RWPE1 (cell line): ENCODE measurements at places on chromosomes 11 and 22.

- no peak for DNase-seq
Observed at GRCh38 chr22:50522806-50523438, 2.5 kb downstream of the SCO2 start.

- DNase-seq, result no peak
Observed at GRCh38 chr11:14974515-14975251, 2.5 kb upstream of the CALCA start.

DNA sequence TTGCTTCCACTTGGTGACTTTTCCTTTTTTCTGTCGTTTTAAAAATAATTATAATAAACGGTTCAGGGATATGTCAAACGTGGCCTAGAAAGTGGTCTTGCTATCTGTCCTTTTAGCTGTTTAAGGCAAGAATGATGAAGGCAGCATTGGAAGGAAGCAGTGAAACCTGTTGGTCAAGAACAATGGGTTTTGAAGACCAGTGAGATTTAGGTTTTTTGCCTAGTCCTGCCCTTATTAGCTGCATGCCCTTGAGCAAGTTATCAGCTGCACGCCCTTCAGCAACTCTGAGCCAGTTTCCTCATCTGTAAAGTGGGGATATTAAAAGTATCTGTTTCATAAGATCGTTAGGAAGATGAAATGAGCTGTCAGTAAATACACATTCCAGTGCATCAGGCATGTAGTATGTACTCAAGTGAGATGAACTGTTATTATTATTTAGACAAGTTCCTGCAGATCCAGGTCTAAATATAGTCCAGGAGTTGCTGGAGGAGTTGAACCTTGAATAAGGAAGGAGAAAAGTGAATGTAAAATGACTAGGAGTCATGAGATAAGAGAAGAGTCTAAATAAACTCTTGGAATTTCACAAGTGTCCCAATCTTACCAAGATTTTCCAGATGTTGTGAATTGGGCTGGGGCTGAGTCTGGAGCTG lies 90.8 kb upstream of the HSD17B12 start:
- no peak for DNase-seq

GRCh38 chr11:117438371-117439000 lies 110.8 kb downstream of the CEP164 start:
- peak; percentile 68 for DNase-seq

- DNase-seq, result no peak
Observed at GRCh38 chr11:38060920-38061319, 1462.9 kb upstream of the RAG2 start.

- DNase-seq, result no peak
Observed at GRCh38 chr11:121536126-121536525, 83.4 kb upstream of the SORL1-AS1 start.

- no peak for DNase-seq
Observed at GRCh38 chr22:27110665-27111451, 453.5 kb downstream of the MIAT start.

- DNase-seq, result no peak
Observed at GRCh38 chr11:61966734-61967115, 709 bp downstream of the FTH1 start.

DNA sequence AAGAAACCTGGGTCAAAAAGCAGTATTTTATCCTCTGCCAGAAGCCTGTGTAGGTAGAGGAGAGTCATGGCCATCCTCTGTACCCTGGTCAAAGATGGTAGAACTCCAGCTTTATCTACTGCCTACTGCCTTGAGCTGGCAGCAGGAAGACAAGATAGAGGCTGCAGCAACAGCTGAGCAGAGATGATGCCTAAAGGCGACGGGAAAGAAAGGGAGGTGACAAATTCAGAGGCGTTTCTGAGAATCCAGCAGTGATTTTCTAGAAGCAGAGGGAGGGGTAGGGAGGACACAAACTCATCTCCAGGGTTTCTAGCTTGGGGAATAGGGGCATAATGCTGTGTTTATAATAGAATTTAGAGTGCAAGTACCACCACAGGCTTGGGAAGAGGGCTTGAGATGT lies 15.5 kb upstream of the C1QTNF4 start:
- DNase-seq, result no peak

GRCh38 chr22:19434401-19434800 lies 2.1 kb downstream of the MRPL40 start:
- DNase-seq, result no peak

DNA sequence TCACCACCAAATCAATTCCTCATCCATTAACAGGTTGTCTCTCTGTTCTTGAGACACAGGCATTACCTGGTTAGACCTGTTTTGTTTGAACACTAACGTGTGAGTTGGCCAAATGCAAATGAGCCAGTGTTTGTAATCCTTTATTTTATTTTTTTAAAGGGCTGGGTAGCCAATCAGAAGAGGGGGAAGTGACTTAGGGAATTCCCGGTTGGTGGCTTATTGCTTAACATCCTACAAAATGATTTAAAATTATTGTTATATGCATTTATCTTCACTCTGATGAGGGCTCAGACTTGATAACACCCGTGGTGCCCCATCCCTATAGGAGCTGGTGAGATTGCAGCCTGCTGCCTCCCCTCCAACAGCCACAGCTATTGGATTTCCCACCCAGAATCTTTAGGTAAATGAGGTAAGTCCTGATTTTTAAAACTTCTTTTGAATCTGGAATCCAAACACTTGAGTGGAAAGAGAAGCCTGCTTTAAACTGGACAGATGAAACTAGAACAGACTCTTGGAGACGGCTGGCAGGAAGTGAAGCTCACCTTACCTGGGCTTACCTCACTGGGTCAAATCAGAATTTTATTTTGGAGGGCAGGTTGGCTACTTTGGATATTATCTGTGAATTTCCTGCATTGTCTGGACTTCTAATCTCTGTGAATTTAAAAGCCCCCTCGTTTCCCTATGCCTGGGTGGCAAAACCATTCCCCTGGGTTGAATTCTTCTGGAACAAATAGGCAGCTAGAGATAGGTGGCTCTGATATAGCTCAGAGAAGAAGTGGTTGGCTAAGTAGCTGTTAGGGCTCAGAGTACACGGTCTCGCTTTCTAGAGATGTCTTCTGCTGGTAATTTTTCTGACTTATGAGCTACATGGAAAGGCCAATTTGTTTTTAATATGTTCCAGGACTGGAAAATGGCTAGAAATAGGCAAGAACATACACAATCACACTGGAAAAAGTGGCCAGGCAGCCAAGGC lies at the start of gene EHF:
Gene EHF, plus strand, starts transcription at position 274 of the 973 bp plus-strand sequence. CDS start 21,538 bp downstream, outside the sequence.
- DNase-seq, result peak; percentile 50

- no peak for DNase-seq
Observed at GRCh38 chr22:38862375-38863329, 9.4 kb downstream of the CBX6 start.

- DNase-seq, result no peak
Observed at GRCh38 chr11:64119700-64120099, 46.2 kb downstream of the MACROD1 start.

DNA sequence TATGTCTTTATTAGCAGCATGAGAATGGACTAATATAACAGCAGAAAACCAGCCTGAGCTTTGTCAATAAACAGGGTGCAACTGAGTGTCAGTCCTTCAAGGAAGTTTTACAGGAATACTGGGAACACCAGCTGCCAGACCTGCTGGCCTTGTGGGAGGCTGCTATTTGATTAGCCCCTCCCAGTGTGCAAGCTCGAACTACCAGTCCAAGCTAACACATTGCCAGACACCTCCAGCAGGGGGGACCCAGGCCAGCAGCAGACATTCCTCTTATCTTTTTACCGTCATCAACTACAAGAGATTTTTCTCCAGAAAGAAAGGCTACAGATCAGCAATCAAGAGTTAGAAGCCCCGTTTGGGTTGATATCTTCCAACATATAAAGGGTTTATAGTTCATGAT lies 942.8 kb upstream of the TENM4 start:
- DNase-seq, result no peak

- DNase-seq, result no peak
Observed at GRCh38 chr11:75319035-75319877, 32.2 kb downstream of the ARRB1 start.

DNA sequence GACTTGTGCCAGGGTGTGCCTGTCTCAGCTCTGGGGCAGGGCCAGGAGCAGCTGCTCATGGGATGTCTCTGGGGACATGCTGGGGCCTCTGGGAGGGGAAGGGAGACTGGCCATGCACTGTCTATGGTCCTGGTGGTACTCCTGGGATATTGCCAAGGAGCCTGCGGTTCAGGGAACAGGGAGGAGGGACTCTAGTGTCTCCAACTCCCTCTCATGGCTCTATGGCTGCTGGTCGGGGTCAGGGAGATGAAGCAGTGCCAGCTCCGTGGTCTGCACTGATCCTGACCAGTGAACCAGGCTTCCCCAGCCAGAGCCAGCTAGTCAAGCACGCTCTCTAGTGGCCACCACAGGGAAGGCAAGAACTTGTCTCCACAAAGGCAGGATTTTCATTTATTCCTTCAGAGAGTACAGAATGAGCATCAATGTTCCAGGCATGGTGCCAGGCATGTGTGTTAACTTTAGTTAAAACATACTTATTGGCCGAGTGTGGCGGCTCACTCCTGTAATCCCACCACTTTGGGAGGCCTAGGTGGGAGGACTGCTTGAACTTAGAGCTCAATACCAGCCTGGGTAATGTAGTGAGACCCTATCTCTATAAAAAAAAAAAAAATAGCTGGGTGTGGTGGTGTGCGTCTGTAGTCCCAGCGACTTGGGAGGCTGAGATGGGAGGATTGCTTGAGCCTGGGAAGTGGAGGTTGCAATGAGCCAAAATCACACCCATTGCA lies 2.5 kb upstream of the BEST1 start:
- DNase-seq, result peak; percentile 81

- DNase-seq, result no peak
Observed at GRCh38 chr11:13114566-13115379, 105.7 kb downstream of the RASSF10 start.

DNA sequence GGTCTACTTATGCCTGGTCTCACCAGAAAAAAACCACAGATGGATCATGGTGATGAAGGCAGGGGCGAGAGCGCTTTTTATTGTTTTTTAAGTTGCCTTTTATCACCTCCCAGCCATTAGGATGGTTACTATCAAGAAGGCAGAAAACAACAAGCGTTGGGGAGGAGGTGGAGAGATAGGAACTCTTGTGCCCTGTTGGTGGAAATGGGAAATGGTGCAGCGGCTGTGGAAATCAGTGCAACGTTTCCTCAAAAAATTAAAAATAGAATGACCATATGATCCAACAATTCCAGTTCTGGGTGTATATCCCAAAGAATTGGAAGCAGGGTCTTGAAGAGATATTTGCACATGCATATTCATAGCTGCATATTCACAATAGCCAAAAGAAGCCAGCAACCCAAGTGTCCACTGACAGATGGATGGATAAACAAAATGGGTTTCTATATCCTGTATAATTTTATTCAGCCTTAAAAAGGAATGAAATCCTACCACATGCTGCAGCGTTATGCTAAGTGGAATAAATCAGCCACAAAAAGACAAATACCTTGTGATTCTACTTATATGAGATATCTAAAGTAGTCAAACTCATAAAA lies 20.5 kb upstream of the ACRV1 start:
- no peak for DNase-seq

DNA sequence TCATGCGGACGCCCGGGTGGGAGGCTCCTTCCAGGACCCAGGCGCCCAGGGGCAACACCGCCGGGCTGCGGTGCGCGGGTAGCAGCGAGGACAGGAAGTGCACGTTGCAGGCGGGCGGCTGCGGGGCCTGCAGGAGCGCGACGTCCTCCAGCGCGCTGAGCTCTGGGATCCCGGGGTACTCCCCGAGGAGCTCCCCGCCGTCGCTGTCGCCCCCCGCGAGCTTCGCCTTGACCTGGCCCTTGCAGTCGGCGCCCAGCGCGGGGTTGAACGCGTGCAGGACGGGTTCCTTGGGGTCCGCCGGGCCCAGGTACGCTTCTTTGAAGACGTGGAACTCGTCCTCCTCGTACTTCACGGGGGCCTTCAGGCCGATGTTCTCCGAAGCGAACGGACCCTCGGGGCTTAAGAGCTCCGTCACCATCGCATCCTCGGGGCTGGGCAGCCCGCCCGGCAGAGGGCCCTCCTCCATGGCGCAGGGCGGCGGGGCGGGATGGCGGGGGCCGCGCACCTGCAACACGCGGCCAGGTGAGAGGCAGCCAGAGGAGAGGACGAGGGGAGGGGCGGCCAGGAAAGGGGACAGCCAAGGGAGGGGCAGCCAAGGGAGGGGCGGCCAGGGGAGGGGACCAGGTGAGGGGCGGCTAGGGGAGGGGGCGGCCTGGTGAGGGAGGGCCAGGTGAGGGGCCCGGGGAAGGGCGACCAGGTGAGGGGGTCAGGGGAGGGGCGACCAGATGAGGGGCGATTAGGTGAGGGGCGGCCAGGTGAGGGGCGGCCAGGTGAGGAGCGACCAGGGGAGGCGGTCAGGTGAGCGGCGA lies 921 bp downstream of the TESMIN start:
- DNase-seq, result no peak

DNA sequence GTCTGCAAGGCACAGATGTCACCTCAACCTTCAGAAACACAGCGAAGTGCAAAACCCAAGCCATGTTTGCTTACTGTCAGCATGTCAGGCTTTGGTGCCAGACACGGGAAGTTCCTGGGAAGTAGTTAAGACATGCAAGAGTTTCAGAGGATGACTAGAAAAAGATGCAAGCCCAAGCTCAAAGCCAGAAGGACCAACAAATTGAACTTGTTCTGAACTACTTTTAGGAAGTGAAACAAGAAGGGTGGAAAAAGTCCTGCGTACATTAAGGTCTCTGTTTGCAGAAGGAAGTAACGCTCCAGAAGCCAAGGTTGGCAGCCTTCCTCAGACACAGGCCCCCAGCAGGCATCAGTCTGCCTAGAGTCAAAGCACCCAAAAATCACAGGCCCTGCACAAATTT lies 2.6 kb downstream of the AP1B1 start:
- no peak for DNase-seq

- DNase-seq, result no peak
Observed at GRCh38 chr11:133269267-133269666, 263.0 kb downstream of the OPCML start.

DNA sequence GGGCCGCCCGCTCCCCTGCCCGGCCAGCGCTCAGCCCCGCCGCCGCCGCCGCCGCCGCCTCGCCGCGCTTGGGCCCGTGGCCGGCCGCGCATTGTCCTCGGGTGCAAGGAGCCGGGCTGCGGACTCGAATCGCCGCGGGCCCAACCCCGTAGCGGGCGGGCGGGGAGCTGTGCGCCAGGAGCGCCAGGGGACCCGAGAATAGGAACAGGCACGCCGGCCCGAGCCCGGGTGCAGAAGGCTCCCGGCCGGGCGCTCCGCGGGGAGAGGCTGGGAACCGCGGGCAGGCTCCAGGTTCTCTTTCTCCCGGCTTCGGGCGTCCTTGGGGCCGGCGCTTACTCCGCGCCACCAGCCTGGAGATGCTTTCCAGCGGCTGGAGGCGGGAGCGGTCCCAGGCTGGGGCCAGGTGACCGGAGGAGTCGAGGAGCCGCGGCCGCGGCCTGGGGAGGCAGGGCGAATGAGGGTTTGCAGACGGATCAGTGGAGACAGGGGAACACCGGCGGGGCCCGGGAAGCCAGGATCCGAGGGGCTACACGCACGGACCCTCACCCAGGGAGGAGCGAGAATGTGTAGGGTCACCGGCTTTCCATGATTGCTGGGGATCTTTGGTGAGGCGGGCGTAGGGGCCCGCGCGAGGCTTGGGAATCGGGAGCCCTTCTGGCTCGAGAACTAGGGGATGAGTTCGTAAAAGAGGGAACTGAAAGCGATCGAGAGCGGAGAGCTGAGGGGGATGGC lies 726 bp downstream of the PKNOX2 start:
- peak; percentile 30 for DNase-seq

DNA sequence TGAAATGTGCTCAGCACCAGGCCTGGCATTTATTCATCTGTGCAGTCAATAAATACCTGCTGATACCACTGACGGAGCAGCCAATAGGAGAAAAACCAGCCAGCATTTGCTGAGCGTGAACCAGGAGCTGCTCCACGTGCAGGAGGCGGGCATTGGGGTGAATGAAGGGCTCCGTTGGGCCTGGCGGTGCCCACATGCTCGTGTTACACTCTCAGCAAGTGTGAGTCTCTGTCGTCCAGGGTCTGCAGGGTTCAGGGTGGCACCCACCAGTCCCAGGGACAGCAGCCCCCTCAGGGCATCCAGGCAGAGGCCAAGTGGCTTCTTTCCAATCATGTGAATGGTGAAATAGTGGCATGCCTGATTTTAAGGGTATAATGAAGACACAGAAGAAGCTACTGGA lies 4.2 kb upstream of the RPS19BP1 start:
- no peak for DNase-seq
